Cortex of kidney (tissue), 1 donor: ENCODE measurements at places on chromosomes 2 and 18.

GRCh38 chr2:191905336-191905735, 58.4 kb upstream of the CAVIN2 start:
- no peak for DNase-seq

DNA sequence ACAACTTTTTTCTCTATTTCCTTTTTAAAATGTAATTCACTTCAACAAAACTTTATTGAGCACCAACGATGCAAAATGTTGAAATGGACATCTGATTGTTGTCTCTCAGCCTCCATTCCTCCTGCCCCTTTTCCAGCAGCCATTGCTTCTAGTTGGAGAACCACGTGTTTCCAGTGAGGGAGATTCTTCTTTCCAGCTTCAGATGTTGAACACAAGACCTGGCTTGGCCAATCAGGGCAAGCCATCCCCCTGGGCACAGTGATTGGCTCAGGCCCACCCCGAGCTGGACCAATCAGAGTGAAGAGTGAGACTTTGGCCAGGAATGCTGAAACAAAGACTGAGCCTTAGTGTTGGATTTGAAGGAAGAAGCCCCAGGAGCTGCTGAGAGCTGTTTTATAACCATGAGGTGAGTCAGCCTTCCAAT, 59.0 kb downstream of the E2F6 start:
- DNase-seq, result no peak

- DNase-seq, result no peak
Observed at GRCh38 chr2:119649364-119649917, 29.6 kb upstream of the TMEM177 start.

GRCh38 chr18:56501896-56502295, 136.5 kb downstream of the TXNL1 start:
- DNase-seq, result no peak

DNA sequence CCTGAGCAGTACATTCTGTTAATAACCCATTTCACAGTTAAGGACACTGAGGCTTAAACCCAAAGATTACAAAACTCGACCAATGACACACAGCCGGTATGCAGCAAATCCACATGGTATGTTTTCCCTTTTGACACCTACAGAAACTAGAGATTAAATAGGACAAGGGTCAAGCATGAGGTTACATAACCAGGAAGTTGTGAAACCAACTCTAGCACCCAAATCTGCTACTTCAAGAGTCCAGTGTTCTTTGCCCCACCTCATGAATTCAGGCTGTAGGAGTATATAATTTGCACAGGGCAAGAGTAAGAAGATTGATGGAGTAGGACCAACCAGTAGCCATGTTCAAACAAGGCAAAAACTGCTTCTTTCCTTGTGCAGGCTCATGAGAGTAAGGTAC, 249.8 kb downstream of the BCL11A start:
- DNase-seq, result no peak

DNA sequence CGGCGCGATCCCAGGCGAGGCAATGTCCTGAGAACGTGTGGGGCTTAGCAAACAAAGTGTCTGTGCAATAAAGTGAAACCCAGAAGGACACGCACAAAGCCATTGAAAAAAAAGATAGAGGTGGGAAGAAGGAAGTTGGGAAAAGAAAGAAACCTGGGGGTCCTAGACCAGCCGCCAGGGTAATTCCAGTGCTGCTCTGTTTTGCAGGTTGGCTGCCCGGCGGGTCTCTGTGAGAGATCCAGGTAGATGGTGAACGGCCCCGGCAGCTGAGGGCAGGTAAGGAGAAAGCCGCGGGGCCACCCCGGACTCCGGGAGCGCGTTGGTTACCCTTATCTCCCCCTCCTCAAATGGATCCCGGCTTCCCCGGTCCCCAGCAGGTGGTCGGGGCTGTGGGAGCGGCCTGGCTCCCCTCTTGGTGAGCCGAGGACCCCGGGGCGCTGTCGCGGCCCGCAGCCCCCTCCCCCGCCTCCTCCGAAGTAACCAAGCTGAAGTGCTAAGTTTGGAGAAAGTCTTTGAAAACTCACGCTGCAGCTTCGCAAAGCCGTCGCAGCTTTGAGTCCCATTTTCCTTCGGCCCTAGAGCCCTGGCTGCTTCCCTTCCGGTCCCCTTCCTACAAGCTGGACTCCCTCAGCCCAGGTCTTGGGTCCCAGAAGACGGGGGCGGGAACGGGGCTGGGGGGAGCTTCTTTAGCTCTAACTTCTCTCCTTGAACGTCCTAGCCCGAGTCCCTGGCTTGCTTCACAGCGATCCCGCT, 588 bp downstream of the OTX1 start:
- DNase-seq, result no peak

DNA sequence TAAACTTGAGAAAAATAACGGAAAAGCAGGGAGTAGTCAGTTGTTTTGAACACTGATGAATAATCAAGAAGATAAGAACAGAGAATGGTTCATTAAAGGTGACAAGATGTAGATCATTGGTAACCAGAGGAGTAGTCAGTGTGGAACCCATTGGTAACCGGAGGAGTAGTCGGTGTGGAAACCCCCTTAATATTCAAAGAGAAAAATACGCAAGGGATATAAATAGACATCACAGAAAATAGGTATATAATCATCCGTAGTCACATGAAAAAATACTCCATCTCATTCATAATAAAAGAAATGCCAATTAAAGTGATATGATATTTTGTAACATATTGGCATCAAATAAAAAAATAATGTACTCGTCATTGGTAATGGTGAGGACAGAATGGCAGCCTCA, 70.6 kb upstream of the EPAS1 start:
- no peak for DNase-seq

DNA sequence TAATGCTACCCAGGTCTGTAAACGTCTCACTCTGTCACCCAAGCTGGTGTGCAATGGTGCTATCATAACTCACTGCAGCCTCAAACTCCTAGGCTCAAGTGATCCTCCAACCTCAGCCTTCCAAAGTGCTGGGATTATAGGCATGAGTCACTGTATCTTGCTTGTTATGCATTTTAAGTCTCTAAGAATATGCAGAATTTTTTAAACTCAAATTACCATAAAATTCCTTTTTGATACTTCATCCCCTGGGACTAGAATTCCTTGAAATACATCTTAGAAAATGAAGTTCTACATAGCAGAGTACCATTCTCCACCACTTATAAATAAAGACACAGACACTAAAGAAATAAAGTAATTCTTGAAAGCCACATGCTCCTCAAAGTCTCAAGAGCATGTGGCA, 30.2 kb upstream of the LRATD1 start:
- no peak for DNase-seq

- DNase-seq, result no peak
Observed at GRCh38 chr18:78773303-78773755, 206.3 kb upstream of the SALL3 start.

- DNase-seq, result no peak
Observed at GRCh38 chr2:68284896-68285295, 32.6 kb upstream of the PPP3R1 start.

- DNase-seq, result no peak
Observed at GRCh38 chr18:59918320-59918755, 18.5 kb downstream of the PMAIP1 start.

GRCh38 chr2:224982910-224983711, 59.2 kb downstream of the DOCK10 start:
- no peak for DNase-seq

DNA sequence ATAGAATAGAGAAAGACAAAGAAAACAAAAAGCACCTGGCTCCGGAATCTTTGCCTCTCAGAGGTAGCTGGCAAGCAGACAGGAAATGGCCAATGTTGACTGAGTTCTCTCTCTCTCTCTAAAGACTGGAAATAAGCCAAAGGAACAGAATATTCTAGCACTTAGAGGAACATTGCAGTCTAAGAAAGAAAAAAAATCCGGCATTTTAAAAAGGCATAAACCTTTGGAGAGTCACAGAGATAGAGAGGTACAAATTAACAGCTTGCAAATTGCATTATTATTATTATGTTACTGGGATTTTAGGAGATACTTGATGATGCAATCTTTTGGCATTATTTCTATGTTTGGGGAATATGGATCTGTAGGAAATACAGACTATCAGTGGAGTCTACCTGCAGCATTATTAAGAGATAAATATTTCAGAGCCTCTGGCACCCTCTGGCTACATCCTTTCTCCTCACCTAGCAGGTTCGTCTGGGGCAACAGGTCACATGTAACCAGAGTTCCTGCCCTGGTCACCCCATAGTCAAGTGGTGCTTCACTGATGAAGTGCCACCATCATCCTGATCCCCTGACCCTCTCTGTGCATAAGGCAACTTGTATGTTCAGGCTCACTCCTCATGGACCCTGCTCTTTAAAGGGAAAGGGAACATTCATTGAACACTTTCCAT, 318.9 kb upstream of the ACVR2A start:
- no peak for DNase-seq

DNA sequence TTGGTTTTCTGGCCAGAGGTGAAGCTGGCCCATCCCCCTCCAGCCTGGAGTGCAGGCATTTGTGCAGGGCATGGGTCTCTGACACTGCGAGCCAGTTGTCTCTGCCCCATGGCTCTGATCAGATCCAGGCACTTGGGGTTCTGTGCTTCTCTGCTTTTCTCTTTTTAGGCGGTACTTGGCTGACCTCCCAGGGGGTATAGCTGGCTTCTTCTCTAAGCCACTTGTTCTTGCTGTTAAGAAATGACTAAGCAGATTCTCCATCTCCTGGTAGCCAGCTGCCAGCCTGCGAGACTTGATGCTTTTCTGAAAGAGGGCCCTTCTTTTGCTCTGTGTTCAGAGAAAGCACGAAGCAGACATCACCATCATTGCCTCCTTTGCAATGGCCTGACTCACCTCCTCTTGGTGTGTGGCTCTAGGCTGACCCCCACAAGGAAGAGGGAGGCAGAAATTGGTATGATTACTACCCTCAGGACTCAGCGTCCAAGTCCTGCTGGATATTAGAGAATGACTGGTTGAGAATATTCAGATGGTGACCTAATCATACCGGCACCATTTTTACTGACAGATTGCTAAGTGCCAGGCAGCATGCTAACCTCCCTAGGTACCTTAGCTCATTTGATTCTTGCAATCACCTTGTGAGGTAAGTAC, 32.7 kb downstream of the TNP1 start:
- DNase-seq, result no peak

GRCh38 chr2:227570615-227571014, 28.1 kb upstream of the SCYGR2 start:
- no peak for DNase-seq

DNA sequence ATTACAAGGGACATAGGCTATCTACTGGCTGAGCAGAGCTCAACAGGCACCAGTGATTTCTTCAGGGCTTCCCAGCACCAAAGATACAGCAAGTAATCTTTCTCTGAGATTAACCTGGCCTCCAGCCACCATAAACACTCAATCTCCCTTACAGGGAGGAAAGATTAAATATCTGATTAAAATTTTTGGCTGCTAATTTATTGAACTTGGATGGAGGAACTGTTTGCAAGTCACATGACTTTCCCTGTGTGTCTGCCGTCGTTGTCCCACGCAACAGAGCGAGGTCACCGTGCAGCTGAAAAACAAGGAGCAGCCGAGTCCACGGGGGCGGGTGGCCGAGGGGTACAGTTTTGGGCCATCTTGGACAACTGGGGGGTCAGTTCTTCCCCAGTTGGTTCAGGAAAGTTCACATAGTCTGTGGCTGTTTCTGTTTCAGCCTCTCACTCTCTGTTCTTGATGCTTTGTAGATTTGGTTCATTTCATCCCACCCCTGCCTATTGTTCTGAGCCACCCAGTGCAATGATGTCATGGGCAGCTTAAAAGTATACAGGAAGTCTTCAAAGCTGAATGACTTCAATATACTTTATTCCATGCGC, 186.8 kb upstream of the CTAGE1 start:
- no peak for DNase-seq

DNA sequence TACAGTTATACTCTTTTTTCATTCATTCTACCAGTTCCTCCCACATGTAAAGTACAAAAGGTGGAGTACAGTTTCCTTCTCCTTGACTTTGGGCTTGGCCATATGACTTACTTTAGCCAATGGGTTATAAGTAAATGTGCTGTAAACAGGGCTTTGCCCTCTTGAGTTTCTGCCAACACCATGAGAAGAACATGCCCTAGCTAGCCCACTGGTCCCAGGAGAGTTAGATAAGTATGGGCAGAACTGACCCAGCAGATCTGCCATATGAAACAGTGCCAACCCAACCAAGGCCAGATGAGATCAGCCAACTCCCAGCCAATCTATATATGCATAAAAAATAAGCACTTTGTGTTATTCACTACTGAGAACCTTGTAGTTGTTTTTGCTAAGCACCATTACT, 25.5 kb downstream of the ZC3H8 start:
- DNase-seq, result no peak

DNA sequence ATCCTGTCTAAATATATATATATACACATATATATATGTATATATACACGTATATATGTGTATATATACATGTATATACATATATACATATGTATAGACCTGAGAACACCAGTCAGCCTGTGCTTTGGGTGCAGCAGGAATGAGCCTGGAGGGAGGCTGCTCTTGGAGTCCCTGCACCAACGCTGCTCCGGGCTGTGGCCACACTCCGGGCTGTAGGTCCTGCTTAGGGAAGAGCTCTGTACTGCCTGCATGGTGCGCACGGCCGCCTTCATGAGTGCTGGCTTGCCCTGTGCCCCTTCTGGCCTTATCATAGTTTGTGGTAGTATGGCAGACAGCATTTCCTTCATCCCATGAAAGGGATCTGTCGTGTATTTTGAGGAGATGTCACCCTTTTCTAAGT, 360.9 kb downstream of the TDRD15 start:
- DNase-seq, result no peak

DNA sequence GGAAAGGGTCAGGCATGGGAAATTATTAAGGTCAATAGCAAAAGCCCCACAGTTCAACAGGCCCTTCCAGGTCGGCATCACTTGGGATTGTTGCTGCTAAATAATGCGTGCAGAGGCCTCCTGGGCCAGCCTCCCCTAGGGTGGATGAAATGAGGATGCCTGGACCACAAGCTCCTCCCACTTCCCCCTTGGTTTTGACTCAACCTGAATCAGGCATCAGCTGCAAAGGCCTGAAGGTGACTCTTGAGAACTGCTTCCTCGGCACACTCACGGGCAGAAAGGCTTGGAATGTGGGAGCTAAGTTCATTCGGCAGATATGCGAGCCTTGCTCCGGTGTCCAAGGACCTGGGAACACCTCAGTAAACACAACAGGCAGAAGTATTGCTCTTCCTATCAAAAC, 69.3 kb downstream of the MBP start:
- DNase-seq, result no peak

GRCh38 chr2:226396541-226396940, 403.1 kb downstream of the IRS1 start:
- no peak for DNase-seq
